Hair follicle dermal papilla cell (primary cell): ENCODE measurements at places on chromosomes 3 and 15. TPM values are rescaled to one million over a fixed set of nuclear protein-coding genes. Genes with fewer than 3 reads are reported as not detected.

Gene NANOGP8
- 0.32 TPM in 1 of 2 replicates, not detected in the other for total RNA-seq

Gene GREM1
- 1,377 and 1,454 TPM in 2 replicates for total RNA-seq

Gene ATXN7
- 19.8 and 33.6 TPM in 2 replicates for total RNA-seq

Gene CA12
- 46.1 and 72.9 TPM in 2 replicates for total RNA-seq

Gene DTWD1
- total RNA-seq, result 46.1 and 46.5 TPM in 2 replicates

Gene TNFAIP8L3
- 0.81 and 2.7 TPM in 2 replicates for total RNA-seq

Gene PP2D1
- not detected in 2 replicates for total RNA-seq

Gene ARGFX
- total RNA-seq, result not detected in 2 replicates

Gene ZNF385D
- 1.2 and 1.6 TPM in 2 replicates for total RNA-seq

Gene PTH1R
- 4.5 and 11.0 TPM in 2 replicates for total RNA-seq

Gene VIPR1
- total RNA-seq, result 0.24 and 0.32 TPM in 2 replicates

Gene GXYLT2
- total RNA-seq, result 37.8 and 48.0 TPM in 2 replicates

Gene CHST2
- total RNA-seq, result 45.2 and 66.7 TPM in 2 replicates

Gene NMNAT3
- total RNA-seq, result 0.97 and 1.1 TPM in 2 replicates

Gene LRRC49
- total RNA-seq, result 8.5 and 17.0 TPM in 2 replicates

Gene SLC6A1
- not detected in 2 replicates for total RNA-seq

Gene FAM43A
- total RNA-seq, result 9.5 and 12.0 TPM in 2 replicates

Gene P2RY1
- 0.24 and 0.81 TPM in 2 replicates for total RNA-seq

Gene CADPS
- total RNA-seq, result 6.9 and 7.0 TPM in 2 replicates

Gene MEGF11
- under 0.01 TPM in 1 of 2 replicates, not detected in the other for total RNA-seq

Gene SLC24A5
- 0.16 TPM in 1 of 2 replicates, not detected in the other for total RNA-seq

Gene ANKRD34C
- not detected in 2 replicates for total RNA-seq

Gene ZNF662
- 4.3 and 6.7 TPM in 2 replicates for total RNA-seq

Gene PLSCR4
- 67.3 TPM in 2 replicates for total RNA-seq

Gene TFRC
- total RNA-seq, result 84.5 and 94.8 TPM in 2 replicates

Gene ZNF860
- 0.81 and 0.85 TPM in 2 replicates for total RNA-seq

Gene IL12A
- total RNA-seq, result 2.4 and 2.8 TPM in 2 replicates

Gene TM4SF1
- total RNA-seq, result 1.3 and 3.8 TPM in 2 replicates

Gene CCR9
- not detected in 2 replicates for total RNA-seq

Gene ESYT3
- total RNA-seq, result 0.49 and 0.97 TPM in 2 replicates

Gene KBTBD13
- total RNA-seq, result not detected in 2 replicates

Gene STX19
- total RNA-seq, result 0.16 TPM in 1 of 2 replicates, not detected in the other

Gene TGM4
- total RNA-seq, result not detected in 2 replicates

Gene HSPBAP1
- 9.1 and 10.9 TPM in 2 replicates for total RNA-seq

Gene TEX55
- not detected in 2 replicates for total RNA-seq

Gene MINAR1
- 7.1 and 7.2 TPM in 2 replicates for total RNA-seq

Gene XPC
- total RNA-seq, result 56.0 and 56.2 TPM in 2 replicates

Gene NPAP1
- total RNA-seq, result not detected in 2 replicates

Gene STRC
- total RNA-seq, result under 0.01 TPM in 1 of 2 replicates, not detected in the other

Gene GOLGA8R
- 1.8 and 4.0 TPM in 2 replicates for total RNA-seq

Gene SEMA3G
- 0.85 and 0.97 TPM in 2 replicates for total RNA-seq

Gene PTX3
- total RNA-seq, result 496 and 515 TPM in 2 replicates

Gene FILIP1L
- total RNA-seq, result 8.9 and 11.0 TPM in 2 replicates

Gene ISLR
- total RNA-seq, result 194 and 325 TPM in 2 replicates

Gene FMN1
- 5.0 and 6.8 TPM in 2 replicates for total RNA-seq

Gene CAPN3
- total RNA-seq, result 1.2 and 1.9 TPM in 2 replicates

Gene TMA7
- total RNA-seq, result 59.2 and 74.0 TPM in 2 replicates

Gene ATP8B4
- 16.6 and 25.0 TPM in 2 replicates for total RNA-seq

Gene ZNF710
- total RNA-seq, result 19.7 and 25.2 TPM in 2 replicates

Gene FGD5
- total RNA-seq, result 0.12 and 0.16 TPM in 2 replicates

Gene RGMA
- total RNA-seq, result 5.8 and 7.5 TPM in 2 replicates

Gene IGF2BP2
- total RNA-seq, result 73.0 and 81.0 TPM in 2 replicates

Gene ZNF774
- 0.85 and 1.9 TPM in 2 replicates for total RNA-seq

Gene CACNA1D
- total RNA-seq, result 0.97 and 2.3 TPM in 2 replicates

Gene DAZL
- under 0.01 and 0.16 TPM in 2 replicates for total RNA-seq

Gene UBE2E2
- 36.2 and 40.7 TPM in 2 replicates for total RNA-seq

Gene THPO
- 0.12 TPM in 1 of 2 replicates, not detected in the other for total RNA-seq

Gene FBXW12
- 0.12 and 0.32 TPM in 2 replicates for total RNA-seq

Gene GOLGA6L7
- total RNA-seq, result not detected in 2 replicates
